ENCODE measurements at places on chromosomes 3 and 15.

- DNase-seq = no peak
Measured at GRCh38 chr3:184259878-184260723, 1.3 kb downstream of the CAMK2N2 start.

DNA sequence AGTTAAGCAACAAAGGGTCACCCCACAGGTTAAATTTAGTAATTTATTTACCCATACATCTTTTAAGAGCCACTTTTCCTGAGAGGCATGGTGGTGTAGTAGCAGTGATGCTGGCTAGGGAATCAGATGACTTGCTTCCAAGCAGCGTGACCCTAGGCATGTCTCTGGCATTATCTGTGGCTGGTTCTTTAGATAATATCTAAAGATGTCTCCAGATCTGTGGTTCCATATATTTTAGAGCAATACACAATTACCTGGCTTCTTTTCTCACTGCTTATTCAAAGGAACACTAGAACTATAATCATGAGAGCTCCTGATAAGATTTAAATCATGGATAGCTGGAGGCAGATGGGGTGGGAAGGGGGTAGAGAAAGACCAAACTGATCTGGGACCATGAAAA lies 21.1 kb upstream of the MEIS2 start:
- no peak for DNase-seq

DNA sequence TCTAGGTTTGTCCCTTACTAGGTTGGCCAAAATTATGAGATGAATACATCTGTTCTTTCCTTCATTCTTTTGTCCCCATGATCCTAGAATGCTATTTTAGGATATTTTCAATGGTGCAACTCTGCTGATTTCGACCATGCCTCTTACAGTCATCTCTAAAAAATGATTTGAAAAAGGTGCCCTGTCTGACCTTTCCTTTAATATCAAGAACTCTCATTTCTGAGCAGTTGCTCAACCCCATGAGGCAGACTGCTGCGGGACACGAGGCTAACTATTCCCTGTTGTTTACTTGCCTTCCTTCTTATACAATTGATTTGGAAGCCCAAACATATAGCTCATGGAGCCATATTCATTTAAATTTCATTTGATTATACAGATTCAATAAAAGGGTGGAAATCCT lies 14.6 kb downstream of the PLSCR2 start:
- no peak for DNase-seq

DNA sequence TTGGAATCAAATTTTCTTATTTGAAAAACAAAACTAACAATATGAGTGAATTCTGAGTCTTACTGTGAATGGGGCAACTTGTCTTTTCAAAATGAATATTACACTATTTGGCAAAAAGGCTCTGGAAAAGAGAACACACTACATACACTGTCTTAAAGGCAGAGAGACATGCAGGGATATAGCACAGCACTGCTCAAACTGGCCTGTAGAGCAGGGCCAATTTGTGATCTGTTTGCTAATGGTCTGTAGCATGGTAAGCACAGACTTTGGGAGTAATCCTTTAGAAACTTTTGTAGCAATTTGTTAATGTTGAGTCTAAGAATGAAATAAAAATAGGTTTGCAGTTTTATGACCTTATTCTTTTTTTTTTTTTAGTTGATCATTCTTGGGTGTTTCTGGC lies 679.8 kb upstream of the SGO1 start:
- DNase-seq = no peak

- no peak for DNase-seq
Measured at GRCh38 chr3:191531434-191531972, 70.5 kb downstream of the PYDC2 start.

- DNase-seq = no peak
Measured at GRCh38 chr15:91122296-91122695, 22.2 kb downstream of the SV2B start.

DNA sequence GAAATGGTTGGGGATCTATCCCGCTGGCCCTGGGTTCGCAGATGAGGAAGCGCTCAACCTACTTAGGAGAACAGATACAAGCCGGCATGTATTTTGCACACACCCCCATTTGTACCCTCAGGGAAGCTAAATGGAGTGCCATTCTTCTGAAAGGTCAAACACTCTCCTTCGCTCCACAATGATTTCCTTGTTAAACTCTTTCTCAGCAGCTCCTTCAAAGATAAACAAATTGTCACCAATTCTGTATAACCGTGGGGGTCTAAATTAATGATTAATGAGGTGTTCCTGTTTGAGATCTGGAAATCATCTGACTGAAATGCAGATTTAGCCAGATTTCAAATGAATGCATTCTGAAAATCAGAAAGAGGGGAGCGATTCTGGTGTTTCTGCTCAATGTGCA lies 124.0 kb downstream of the MEGF11 start:
- DNase-seq = no peak

DNA sequence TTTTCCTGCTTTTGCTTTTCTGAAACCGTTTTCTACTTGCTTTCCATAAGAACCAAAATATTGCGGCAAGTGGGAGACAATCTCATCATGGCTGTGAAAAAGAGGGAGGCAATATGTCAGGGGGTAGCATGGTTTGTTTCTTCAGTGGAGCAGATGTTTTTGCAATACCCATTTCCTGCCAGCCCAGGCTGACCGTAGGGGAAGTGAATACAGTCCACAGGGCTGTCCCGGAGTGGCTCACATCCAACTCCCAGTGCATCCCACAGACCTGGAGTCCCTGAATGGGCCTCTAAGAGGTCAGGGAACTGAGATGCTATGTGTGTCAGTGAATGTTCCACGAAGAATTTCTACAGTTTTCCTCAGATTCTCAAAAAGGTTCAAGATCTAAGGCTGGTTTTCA lies 69.6 kb downstream of the EPHB1 start:
- DNase-seq = no peak

DNA sequence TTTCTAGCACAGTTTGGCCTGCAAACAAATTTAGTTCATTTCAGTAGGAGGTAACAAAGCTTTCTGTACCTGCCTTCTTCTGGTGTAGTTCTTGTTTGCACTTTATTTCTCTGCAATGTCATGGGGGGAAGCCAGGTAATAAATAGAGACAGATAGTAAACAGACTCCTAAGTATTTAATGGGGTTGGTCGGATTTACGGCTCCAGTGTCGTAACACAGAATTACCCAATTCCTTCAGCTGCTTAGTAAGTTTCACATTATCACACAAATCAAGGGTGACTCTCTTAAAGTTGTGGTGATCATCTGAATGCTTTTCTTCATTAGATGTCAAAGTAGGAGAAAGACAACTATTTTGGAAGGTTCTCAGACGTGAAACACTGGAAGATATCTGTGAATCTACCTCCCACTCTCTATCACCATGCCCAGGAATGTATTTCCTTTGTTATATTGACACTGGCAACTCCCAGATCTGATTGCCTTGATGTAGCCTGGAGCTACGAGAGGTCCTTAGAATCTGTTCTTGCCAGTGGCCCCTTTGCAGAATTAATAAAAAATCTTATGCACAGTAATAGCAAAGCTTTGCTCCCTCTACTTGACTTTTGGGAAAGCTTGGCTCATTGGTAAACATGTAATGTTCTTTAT lies 25.0 kb upstream of the TMC3 start:
- no peak for DNase-seq

DNA sequence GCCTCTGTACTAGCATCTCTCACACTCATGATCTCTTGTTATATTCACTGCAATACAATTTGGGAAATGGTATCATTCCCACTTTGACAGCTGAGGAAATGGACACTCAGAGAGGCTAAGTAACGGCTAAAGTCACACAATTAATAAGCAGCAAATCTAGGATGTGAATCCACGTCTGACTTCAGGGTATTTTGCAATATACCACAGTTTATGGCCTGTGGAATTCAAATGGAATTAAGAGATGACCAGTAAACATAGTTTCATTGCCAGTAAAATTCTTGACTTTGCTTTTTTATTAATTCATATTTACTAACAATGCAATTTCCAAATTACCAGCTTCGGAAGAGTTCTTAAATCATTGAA lies 61.1 kb downstream of the CCNL1 start:
- DNase-seq = no peak

DNA sequence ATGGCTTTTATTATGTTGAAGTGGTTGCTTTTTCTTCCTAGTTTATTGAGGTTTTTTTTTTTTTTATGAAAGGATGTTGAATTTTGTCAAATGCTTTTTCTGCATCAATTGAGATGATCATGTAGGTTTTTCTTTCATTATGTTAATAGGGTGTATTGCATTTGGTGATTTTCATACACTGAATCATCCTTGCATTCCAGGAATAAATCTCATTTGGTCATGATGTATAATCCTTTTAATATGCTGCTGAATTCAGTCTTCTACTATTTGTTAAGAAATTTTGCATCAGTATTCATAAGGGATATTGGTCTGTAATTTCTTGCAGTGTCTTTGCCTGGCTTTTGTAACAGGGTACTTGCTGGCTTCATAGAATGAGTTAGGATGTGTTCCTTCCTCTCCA lies 11.5 kb upstream of the CLRN1 start:
- no peak for DNase-seq

DNA sequence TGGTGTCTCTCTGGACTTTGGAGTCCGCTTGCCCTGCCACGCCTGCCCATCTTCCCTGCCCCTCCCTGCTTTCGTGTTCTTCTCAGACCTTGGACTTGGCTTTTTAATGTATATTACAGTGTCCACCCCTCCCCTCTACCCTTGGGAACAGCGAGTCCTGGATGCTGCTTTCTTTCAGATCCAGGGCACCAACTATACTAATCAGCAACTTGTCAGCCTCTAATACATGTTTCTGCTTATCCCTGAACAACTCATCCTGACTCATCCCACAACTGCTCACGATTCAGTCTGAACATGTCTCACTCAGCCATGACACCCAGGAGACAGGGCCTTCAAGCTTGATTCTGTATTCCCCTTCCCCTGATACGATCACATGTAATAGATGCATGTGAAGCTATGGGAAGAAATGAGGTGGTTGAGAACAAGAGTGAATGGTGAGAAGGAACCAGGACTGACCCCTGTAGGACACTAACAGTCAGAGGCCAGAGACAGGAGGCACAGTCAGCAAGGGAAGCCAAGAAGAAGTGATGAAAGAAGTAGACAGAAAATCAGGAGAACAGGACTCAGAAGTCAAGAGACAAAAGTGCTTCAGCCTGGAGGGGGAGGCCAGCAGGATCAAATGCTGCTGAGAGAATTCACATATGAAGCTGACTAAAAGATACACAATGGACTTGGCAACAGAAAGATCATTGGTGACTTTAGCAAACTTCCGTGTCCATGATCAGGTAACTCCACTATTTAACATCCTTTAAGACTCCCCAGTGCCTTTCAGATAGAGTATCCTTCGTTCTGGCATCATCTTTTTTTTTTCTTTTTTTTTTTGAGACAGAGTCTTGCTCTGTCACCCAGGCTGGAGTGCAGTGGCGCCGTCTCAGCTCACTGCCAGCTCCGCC lies 35.4 kb downstream of the BCL2L10 start:
- no peak for DNase-seq

DNA sequence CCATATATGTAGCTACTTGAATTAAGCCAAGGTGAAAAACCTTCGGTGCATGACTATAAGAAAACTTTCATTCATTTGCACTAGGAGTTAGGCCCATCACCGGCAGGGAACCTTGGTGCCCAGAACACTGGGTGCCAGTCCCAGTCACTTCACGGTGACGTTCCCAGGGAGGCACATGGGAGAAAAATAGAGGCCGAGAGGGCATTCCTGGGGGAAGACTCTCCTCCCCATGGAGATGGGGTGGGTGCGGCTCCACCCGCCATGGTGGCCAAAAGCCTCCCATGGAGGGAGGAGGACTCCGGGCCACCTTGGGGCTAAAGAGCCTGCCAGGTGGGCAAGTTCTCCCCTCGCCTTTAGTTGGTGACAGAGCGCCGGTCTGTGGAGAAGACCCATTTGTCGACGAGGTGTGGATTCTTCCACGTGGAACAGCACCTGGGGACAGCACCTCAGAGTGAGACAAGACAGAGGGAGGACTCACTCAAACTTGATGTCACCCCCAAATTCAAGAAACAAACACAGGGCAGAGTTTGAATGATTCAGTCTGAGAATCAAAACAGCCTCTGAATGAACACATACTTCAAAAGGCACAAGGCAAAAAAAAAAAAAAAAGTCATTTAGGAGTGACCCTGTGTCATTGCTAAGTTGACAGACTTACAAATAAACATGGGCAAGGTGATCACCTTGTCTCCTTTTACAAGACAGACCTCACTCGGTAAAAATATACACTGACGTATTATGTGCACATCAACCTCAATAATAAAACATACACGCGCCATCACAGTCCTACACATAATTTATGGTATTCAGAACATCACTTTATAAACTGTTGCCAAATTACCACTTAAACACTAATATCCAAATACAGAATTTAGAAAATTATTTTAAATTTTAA lies 38.6 kb downstream of the ZXDC start:
- no peak for DNase-seq

- no peak for DNase-seq
Measured at GRCh38 chr3:70400194-70400593, 87.8 kb upstream of the MDFIC2 start.

GRCh38 chr3:80263260-80263659 lies 495.5 kb upstream of the ROBO1 start:
- no peak for DNase-seq

DNA sequence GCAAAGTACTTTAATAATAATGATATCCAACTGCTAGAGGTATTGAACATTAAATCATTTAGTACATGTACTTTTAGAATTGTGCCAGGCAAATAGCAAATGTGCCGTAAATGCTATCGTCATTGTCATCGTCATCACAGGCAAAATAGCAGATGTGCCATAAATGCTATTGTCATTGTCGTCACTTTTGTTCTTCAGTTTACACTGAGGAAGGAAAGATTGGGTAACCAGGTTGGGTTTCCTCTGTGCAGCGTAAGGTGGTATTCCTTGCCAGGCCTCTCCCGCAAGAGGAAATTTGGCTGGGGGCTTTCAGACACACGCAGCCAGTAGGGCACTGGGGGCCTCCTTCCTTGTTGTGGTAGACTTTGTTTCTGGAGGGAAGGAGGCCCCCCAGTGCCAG lies 26.4 kb downstream of the ABHD17C start:
- no peak for DNase-seq

DNA sequence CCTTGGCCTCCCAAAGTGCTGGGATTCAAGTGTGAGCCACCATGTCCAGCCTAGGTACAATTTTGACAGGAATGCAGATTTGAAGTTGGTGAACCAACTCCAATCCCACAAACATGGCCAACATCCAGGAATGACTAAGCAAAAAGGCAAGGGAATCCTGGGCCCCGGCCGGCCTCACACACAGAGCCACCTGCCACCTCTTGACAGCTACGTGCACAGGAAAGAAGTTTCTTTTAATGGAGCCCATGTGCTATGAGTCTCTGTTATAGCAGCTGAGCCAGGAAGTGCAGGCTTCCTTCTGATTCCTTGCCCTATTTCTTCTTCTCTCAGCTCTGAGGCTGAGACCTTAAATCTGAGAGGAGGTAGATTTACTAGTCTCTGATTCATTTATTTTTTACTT lies 8.8 kb downstream of the TMEM40 start:
- DNase-seq = peak; percentile 52

Measured in SHP77 treated with DMSO at 0.1 percent for 48 hours (cell line).